ENCODE measurements at places on chromosomes 4 and X. TPM values are rescaled to one million over a fixed set of nuclear protein-coding genes. Genes with fewer than 3 reads are reported as not detected.
A peak's percentile ranks its signal among the peaks of the same experiment; 100 is the strongest.

Gene NMU
- total RNA-seq = not detected

DNA sequence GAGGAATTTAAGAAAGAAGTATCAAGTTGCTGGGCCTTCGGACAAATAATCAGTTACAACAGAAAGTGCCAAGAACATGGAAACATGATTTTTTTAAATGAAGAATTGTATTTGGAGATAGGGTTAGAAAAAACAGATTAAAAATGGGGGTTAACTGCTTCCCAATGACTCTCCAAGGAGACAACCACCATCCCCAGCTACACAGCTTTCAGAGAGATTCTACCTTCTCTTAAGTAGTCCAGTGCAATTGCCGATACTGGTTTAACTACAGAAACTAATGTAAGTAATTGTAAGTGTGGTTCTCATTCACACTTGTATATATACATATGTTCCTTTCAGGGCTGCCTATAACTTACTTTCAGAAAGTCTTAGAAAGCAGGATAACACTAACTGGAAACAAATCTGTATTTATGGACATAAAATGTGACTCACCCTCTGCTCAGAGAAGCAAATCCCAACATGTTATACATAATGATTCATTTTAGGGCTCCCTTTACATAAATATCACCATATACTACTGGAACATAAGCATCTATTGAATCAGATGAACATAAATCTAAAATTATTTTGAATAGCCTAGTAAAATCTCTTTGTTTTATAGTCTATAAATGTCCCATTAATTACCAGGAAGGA lies 248.9 kb upstream of the UGT8 start:
- no peak for DNase-seq
- H3K4me3 ChIP-seq = no peak overlapping the region
- no peaks in the 10 kb centered on the region for H3K27me3 ChIP-seq
- H3K27ac ChIP-seq = no peak overlapping the region
- no peaks in the 10 kb centered on the region for H3K4me1 ChIP-seq
- H3K36me3 ChIP-seq = no peaks in the 10 kb centered on the region

- no peaks in the 10 kb centered on the region for H3K36me3 ChIP-seq
- H3K4me3 ChIP-seq = no peak overlapping the region
- H3K27ac ChIP-seq = no peak overlapping the region
- peaks cover 20% of the 10 kb centered on the region for H3K4me1 ChIP-seq
- DNase-seq = no peak
- H3K27me3 ChIP-seq = no peaks in the 10 kb centered on the region
These were observed 17.5 kb downstream of the CFAP99 start for GRCh38 chr4:2436301-2436700.

DNA sequence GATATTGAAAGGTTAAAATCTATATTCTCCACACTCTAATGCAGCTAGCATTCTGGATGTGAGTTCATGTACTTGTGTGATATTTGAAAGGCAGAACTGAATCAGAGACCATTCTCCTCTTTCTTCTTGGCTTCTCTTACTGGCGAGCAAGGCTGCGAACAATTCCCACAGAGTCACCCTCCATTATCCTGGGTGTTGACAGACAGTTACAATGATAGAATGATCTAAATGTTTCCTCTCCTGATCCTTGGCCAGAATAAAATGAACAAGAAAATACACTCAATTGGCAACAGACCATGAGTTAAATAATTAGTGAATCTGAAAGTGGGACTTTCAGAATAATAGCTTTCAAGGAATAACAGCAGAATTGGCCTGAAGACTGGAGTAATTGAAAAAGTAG lies 342.8 kb downstream of the RAPGEF2 start:
- DNase-seq = no peak
- H3K36me3 ChIP-seq = no peaks in the 10 kb centered on the region
- H3K4me1 ChIP-seq = no peaks in the 10 kb centered on the region
- no peaks in the 10 kb centered on the region for H3K27me3 ChIP-seq

Gene HMGN5
- total RNA-seq = 2.9 TPM

- H3K27ac ChIP-seq = no peak overlapping the region
- H3K4me3 ChIP-seq = no peak overlapping the region
- H3K36me3 ChIP-seq = no peaks in the 10 kb centered on the region
- H3K27me3 ChIP-seq = peaks cover 3% of the 10 kb centered on the region
- DNase-seq = no peak
These were observed 585.7 kb downstream of the ZNF674 start for GRCh38 chrX:45959567-45959966.

Gene ZMAT1
- total RNA-seq = 1.4 TPM

GRCh38 chr4:105859233-105859632 lies 36.0 kb upstream of the NPNT start:
- H3K27me3 ChIP-seq = no peaks in the 10 kb centered on the region
- H3K36me3 ChIP-seq = no peaks in the 10 kb centered on the region
- H3K4me1 ChIP-seq = no peaks in the 10 kb centered on the region
- H3K4me3 ChIP-seq = no peak overlapping the region
- DNase-seq = no peak

DNA sequence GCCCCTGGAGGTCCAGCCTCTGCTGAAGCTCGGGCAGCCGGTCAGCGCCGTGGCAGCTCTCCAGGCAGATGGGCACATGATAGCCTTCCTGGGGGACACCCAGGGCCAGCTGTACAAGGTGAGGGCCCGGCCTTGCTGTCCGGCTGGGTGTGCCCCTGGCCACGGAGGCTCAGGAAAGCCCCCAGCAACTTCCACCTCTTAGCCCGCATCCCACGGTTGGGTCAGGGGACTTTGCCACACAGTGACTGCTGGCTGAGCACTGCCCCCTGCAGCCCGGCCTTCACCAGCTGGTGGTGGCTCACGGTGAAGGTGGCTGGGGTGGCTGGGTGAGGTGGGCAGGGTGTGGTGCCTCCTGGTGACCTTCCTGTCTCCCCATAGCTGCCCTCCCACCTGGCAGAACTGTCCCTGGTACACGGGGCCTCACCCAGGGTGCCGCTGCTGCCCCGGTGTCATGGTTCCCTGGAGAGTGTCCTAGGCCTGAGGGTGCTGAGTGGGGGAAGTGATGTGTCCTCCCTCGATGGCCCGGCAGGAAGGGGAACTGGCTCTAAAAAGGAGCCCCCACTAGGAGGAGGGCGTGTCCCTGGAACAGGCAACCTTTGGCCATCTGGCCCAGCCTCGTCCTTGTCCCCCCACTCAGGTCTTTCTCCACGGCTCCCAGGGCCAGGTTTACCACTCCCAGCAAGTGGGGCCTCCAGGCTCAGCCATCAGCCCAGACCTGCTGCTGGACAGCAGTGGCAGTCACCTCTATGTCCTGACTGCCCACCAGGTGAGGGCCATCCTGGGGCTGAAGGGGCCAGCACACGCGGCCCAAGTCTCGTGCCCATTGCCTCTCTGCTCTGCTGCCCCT lies 4.5 kb downstream of the PLXNB3 start:
- no peak overlapping the region for H3K27ac ChIP-seq
- H3K36me3 ChIP-seq = no peaks in the 10 kb centered on the region
- DNase-seq = no peak
- H3K4me3 ChIP-seq = no peak overlapping the region
- no peaks in the 10 kb centered on the region for H3K27me3 ChIP-seq
- H3K4me1 ChIP-seq = no peaks in the 10 kb centered on the region

DNA sequence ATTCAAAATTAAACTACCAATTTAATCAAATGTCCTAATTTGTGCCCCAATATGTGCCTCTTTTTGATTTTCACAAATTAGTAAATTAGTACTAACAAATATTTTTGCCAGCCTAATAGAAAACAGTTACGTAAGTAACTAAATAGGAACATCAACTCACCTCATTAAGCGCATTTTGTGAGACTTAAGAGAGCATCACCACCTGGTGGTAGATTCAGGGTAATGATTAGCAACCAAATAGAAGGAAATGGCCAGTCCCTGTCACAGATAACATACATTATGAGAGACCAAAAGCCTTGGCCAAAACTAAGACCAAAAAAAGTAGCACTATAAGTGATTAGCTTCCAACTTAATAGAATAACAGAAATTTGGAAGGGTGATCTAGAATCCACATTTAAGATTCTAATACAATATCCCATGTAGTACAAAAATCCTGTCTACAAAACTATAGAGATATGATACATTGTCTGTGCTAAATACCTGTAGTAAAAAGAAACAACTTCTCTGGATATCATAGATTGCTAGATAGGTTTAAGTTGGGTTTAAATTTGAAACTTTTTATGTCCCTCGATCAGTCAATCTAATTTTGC lies 46.7 kb downstream of the C4orf46 start:
- no peaks in the 10 kb centered on the region for H3K27me3 ChIP-seq
- no peak for DNase-seq
- H3K4me3 ChIP-seq = no peak overlapping the region
- H3K36me3 ChIP-seq = no peaks in the 10 kb centered on the region
- H3K4me1 ChIP-seq = peaks cover 21% of the 10 kb centered on the region
- H3K27ac ChIP-seq = peak overlapping the region; percentile 72

Gene PLK4
- 0.11 TPM for total RNA-seq

Gene RAB9B
- 5.5 TPM for total RNA-seq

DNA sequence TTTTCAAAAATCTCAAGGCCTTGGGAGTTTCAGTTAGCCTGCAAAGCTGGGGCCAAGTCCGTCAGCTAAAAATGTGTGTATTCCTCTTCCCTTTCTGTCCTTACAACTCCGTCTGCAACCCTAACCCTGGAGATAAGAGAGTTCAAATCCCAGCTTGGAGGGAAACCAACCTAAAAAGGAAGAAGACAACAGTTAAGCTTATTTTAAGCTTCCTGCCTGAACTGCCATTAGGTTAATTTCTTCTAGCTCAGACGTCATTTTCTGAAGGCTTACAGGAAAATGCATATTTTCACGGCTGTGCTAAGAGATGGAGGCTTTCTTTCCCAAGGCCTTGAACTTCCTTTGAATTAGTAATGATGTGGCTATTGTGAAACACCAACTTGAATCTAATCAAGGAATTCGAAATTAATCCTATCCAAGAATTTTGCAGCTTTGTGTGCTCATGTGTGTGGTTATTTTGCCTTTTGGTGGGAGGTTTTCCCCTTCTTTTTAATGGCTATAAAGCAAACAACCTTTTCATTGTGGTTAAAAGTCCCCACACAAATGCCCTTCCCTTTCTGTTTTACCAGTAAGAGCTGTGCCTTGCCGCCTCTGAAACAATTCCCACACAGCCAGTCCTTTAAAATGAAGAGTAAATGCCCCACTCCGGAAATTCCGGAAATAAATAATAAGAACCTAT lies 103.5 kb downstream of the IRF2 start:
- no peak overlapping the region for H3K4me3 ChIP-seq
- H3K4me1 ChIP-seq = no peaks in the 10 kb centered on the region
- no peaks in the 10 kb centered on the region for H3K27me3 ChIP-seq
- DNase-seq = no peak
- H3K27ac ChIP-seq = no peak overlapping the region
